ENCODE measurements at places on chromosomes 7 and 10. TPM values are rescaled to one million over a fixed set of nuclear protein-coding genes. Genes with fewer than 3 reads are reported as not detected.
A peak's percentile ranks its signal among the peaks of the same experiment; 100 is the strongest.

GRCh38 chr10:22317076-22317370, 835 bp downstream of the COMMD3 start:
- DNase-seq = no peak

DNA sequence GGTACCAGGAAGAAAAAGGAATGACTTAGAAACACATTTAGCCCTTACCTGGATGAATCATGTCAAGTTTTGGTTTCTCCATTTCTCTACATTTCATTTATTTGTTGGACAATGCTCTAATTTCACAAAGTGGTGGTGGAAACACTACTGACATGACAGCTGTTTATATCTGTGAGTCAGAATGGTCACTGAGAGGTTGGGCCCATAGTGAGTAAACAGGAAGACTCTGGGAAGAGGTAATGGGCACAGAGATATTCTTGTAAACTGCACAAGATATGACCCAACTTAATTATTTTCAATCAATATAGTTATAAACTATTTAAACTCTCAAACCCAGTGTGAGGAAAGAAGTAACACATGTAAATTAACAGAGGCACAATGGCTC, 176.3 kb upstream of the MEOX2 start:
- no peak for DNase-seq

DNA sequence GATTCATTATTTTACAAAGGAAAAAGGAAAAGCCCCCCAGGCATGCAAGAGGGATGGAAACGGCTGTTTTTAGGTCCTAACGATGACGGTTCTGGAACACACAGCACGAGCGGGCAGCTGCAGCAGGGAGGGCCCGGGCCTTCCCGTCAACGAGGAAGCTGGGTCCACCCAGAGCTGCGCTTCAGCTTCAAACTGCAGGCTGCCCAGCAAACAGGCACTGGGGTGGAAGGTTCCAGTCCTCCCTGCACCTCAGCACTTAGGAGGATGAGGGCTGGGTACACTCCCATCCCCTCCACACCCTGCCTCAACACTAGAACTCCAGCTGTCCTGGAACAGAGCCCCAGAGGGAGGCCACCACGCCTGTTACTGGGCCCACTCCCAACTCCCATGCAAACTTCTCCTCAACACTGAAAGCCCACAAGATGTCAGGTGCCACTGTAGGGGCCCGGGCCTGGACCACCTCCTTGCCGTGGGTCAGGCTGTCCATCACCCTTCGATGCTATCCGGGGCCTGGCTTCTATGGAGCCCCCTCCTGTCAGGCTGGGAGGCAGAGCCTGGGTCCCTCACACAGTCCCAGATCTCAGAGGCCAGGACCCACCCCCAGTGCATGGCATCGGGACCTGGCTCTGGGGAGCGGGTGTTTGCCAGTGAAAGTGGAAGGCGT, 33.0 kb downstream of the PAPOLB start:
- DNase-seq = no peak

The FAM13C gene
- total RNA-seq = 12.8 TPM

DNA sequence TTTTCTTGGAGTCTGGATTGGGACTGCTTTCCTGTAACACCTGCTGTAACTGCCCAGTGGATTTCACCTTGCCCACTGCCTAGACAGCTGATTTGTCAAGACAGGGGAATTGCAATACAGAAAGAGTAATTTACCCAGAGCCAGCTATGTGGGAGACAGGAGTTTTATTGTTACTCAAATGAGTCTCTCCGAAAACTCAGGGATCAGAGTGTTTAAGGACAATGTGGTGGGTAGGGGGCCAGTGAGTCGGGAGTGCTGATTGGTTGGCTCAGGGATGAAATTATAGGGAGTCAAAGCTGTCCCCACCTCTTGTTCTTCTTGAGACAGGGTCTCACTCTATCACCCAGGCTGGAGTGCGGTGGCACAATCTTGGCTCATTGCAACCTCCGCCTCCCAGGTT, 25.2 kb upstream of the BNIP3 start:
- DNase-seq = no peak

The ZNF467 gene
- total RNA-seq = 13.3 TPM

The TAS2R3 gene
- total RNA-seq = 1.5 TPM

DNA sequence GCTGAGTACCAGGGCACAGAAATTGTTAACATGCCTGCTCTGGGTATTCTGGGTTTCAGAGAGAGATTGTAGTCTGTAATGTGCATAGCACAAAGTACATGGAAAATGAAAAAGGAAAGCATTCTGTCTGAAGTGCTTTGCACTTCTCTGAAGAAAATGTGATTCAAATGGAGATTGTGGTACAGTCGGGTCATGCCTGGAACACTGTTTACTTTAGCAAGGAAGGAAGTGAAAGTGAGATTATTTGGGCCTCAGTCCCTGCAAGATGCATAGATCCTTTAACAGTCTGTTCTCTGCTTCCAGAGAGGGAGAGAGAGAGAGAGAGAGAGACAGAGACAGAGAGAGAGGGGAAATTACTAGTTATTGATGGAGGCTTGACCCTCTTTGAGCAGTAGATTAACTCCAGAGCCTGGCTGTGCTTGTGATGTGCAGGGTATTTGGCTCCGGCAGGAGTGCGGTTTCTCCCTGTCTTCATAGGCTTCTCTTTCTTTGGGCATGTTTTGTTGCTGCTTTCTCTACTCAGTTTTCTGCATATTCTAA, 5.4 kb downstream of the VWC2 start:
- no peak for DNase-seq

- no peak for DNase-seq
Observed at GRCh38 chr10:88987243-88987725, 3.3 kb upstream of the FAS start.

- no peak for DNase-seq
Observed at GRCh38 chr10:128027822-128028507, 98.3 kb downstream of the MKI67 start.

The BTBD16 gene
- not detected for total RNA-seq

The MSRB2 gene
- 15.2 TPM for total RNA-seq

DNA sequence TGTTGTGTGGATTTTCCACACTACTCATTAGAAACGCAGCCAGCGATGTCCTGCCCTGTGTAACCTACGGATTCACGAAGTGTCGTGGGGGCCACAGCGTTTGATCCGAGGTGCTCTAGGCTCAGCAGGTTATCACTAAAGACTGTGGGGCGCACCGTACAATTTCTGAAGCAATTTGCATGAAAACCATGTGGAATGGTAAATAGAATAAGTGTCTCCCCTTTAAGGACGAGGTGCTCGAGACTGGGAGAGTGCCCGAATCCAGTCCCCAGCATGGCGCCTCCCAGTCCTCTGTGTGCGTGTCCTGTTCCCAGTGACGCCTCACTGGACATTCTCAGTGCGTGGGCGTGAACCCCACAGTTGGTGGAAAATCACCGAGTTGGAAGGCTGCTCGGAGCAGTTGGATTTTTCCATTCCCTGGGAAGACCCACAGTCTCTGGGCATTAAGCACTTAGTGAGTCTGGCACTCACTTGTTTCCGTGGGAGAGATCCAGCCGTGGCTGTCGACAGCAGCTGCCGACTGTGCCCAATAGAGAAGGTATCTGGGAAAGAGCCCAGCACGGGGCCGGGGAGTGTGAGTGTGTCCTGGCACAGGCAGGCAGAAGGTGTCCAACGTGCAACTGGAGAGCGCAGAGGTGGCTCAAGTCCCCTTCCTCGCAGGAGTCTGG, 37.0 kb downstream of the PFKP start:
- no peak for DNase-seq

DNA sequence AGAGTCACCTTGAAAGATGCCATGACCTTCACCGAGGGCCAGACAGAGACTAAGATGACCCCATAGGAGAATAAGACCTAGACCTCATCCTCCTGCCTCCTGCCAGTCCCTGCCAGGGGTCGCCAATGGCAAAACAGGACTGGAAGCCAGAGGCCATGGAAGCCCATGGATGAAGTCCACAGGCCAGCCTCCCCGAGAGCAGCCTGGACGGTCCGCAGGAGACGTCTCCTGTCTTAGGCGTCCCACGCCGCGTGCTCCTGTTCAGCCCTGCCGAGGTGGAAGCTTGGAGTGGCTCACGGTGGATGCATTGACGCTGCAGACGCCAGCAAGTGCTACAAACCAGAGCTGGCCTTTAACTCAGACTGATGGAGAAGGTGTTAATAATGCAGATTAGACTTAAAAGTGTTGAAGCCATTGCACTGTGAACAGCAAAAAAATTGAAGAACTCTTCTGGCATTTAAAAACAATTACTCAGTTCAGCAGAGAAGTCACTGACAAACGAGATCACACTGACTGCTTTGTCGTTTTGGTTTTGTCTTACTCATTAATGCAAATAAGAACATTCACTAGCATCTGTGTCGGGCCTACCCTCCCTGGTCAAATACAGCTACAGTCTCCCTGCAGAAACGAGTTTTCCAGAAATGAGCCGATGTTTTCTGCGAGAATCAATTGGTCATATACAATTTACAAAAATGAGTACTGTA, 38.1 kb upstream of the FAM20C start:
- DNase-seq = no peak

DNA sequence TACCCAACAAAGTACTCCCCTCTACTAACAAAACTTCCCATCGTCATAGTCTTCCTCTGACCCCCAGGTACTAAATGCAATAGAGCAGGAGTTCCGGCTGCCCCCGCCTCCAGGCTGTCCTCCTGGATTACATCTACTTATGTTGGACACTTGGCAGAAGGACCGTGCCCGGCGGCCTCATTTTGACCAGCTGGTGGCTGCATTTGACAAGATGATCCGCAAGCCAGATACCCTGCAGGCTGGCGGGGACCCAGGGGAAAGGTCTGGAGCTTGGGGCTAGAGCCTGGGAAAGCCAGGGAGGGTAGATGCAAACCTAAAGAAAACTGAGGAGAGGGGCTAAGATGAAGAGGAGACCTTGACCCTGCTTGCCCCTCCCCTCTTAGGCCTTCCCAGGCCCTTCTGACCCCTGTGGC, 15.3 kb downstream of the EPHB6 start:
- peak; percentile 52 for DNase-seq

DNA sequence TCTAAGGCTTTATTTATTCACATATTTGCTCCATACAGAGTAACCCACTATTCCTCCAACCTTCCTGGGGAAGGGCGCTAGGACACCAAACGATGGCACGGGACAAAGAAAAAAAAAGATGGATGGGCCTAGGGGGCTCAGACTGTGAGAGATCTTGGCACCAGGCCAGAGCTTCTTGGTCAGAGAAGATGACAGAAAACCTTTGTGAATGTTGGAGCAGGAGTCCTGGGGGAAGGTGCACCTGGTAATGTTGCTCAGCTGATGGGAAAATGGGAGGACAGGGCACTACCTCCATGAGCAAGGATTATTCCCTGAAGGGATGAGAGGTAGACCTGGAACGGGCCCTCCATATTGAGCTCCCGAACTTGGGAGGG, 1.4 kb upstream of the SH3PXD2A start:
- DNase-seq = no peak

The FAM241B gene
- 0.98 TPM for total RNA-seq
